ENCODE measurements at places on chromosomes 3 and 15.

GRCh38 chr3:184619787-184620430 lies 58.3 kb downstream of the EPHB3 start:
- DNase-seq, result no peak

DNA sequence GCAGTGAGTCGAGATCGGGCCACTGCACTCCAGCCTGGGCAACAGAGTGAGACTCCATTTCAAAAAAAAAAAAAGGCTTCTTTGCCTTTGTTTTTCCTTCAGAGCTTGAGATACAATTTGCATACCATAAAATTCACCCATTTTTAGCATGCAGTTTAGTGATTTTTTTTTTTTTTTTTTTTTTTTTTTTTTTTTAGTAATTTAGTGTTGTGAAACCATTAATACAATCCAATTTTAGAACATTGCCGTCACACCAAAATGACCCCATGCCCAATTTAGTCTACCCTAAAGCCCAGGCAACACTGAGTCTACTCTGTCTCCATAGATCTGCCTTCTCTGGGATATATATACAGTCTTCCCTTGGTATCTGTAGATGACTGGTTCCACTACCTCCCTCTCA lies 61.1 kb downstream of the USP50 start:
- DNase-seq, result no peak

GRCh38 chr15:60519218-60519617 lies 40.3 kb upstream of the ICE2 start:
- DNase-seq, result no peak

DNA sequence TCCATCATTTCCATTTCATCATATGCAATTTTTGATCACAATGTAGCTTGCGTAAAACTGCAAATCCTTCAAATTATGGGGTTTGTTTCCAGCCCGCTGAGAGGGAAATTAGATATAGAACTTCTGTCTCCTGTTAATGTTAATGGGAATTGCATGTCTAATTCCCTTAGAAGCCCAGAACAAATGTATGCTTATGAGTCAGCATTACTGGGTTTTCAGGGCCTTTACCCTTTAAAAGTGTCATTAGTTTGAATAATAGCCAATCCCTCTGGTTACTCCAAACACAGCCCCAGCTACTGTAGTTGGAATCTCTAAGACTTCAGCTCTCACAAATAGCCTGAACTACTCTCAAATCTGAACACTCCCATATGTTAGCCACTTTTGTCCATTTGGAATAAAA lies 439.4 kb downstream of the C3orf38 start:
- DNase-seq, result no peak

GRCh38 chr3:100419406-100419805 lies 18.1 kb downstream of the LNP1 start:
- no peak for DNase-seq

DNA sequence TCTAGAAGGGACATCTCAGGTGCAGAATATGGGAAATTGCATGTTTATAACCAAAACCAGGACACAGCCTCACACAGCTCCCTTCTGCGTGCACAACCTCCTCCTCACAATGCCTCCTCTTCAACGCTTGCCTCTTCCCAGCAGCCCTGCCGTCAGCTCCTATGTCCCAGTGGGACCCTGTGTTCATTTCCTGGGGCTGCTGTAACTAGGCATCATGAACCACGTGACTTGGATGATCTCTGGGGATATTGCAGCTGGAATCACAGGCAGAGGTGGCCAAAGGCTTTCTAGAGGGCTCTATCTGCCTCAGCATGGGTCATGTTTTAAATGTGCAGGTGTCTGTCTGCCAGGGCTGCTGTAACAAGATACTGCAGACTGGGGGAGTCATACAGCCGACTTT lies 375.3 kb downstream of the OCA2 start:
- no peak for DNase-seq

DNA sequence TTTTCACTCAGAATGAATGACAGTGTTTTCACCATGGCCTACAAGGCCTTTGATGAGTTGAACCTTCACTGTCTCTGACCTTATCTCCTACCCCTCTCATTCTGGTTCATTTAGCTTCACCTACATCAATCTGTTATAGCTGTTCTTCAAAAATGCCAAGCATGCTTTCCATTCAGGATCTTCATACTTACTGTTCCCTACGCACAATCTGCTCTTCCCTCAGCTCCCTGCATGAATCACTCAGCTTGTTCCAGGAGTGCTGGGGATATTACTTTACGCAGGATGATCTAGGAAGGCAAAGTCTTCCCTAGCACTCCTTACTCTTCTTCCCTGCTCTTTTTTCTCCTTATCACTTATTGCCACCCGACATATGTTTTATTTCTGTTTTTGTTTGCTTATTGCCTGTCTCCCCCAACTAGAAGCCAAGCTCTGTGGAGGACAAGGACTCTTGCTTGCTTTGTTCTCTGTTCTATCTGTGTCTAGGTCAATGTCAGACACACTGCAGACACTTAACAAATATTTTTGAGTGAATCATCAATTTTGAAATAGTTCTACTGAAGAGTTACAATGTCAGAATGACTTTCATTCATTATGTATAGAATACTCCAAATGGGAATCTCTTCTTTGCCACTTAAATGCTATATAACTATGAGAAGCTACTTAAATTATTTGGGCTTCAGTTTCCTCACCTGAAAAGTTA lies 238.3 kb upstream of the FEZF2 start:
- DNase-seq, result no peak

DNA sequence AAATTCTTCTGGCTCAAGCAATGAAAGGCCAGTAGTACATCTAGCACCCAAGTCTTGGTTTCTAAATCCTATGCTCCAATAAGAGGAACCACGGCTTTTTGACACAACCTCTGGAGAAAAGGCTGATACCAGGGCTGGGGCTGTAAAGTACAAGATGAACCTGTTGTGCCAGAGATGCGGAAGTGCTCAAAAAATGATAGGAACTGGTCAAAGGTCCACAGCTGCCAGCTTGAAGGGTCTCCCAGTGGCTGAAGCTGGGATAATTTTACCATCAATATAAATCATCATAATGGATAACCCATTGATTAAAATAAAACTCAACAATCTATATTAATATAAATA lies 558 bp upstream of the NCEH1 start:
- no peak for DNase-seq

DNA sequence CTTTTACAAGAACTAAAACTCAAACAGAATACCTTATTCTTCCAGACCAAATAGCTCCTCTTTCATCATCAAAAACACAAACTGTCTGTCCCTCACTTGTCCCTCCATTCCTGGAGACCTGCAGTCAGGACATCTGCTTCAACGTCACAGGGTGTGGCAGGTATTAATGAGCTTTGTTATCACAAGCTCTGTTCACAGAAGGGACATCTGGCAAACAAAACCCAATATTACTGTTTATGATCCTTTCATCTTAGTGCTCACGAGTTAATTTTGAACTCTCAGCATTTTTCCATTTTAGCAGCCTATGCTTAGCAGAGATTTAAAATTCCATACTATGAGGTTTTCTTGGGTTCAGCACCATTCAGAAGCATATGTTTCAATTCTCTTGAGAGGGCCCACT lies 32.9 kb downstream of the AP3S2 start:
- DNase-seq, result no peak

GRCh38 chr3:47565734-47566550 lies 12.7 kb downstream of the CSPG5 start:
- no peak for DNase-seq

DNA sequence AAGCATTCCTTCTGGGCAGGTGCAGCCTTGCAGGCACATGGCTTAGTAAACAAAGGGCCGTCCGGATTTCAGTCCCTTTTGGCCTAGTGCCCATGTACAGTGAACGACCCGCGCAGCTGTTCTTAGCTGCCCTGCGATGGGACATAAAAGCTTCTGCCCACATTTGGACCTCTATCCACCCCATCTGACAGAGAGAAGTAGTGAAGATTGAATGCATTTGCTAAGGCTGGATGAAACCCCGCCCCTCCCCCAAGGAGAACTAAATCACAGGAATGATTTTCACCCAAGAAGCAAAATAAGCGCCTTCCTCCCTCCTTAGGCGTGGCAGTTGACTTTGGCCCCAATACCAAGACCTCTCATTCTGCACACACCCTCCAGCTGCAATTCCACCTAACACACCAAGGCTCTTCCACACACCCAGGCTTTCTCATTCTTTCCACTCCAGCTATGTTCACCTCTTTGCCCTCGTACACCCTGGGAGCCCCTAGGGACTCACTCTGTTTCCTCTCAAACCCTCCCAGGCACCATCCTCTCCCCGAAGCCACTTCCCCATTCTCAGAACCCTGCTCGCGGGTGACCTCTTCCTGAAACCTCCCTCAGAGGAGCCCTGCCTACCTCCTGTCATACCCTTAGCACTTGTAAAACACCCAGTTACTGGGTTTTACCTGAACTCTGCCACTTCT lies 14.1 kb upstream of the HRH1 start:
- DNase-seq, result no peak

DNA sequence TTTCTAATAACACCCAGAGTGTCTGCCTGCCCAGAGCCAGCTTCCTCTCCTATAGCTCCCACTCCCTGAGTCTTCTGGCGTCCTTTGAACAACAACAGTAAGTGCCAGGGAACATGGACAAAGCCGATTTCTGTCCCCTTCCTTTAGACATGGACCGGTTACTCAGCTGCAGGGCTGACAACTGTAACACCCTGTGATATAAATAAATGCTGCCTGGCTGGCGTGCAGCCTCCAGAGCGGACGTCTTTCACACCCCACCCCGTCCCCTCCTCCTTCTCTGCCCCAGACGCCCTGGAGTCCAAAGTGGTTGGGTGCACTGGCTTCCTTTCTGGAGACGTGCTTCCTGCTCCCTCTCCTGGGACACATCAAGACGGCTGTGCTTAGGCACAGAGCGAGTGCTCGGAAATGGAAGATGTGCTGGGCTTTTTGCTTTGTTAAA lies 281.9 kb upstream of the LRRFIP2 start:
- no peak for DNase-seq

GRCh38 chr3:193879099-193879863 lies 256.7 kb upstream of the HES1 start:
- DNase-seq, result no peak

GRCh38 chr3:121228971-121229370 lies 316.8 kb downstream of the POLQ start:
- DNase-seq, result no peak

DNA sequence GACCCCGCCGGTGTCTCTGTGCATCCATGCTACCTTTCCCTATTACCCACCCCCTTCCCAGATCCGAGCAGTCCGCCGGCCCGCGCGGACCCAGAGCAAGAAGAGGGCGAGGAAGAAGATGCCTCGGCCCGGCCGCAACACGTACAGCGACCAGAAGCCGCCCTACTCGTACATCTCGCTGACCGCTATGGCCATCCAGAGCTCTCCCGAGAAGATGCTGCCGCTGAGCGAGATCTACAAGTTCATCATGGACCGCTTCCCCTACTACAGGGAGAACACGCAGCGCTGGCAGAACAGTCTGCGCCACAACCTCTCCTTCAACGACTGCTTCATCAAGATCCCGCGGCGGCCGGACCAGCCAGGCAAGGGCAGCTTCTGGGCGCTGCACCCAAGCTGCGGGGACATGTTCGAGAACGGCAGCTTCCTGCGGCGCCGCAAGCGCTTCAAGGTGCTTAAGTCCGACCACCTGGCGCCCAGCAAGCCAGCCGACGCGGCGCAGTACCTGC lies 788 bp downstream of the FOXB1 start:
- DNase-seq, result no peak

All from CD4-positive, alpha-beta T cell treated with Interleukin-1 beta for 1 hour (primary cell).